HFFc6 (cell line): ENCODE measurements at places on chromosomes 7 and 10.

DNA sequence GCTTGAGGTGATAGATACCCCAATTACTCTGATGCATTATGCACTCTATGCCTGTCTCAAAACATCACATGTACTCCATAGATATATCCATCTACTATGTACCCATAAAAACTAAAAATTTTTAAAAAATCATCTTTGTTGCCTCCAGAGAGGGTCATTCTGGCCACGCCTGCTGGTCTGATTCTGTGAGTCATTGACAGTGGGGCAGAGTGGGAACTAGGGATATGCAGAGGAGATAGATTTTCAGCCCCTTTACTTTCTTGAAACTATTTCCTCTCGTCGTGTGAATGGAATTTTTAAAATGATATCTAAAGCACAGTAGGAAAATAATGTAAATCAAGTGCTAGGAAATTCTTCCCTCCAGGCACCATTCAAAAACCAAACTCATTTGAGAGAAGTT is 715.0 kb upstream of the NRP1 start:
- peaks cover 13% of the 10 kb centered on the region for H3K4me1 ChIP-seq
- H3K27ac ChIP-seq, result no peak overlapping the region
- H3K27me3 ChIP-seq, result peaks cover 47% of the 10 kb centered on the region
- 0 out of 2 replicates have a peak, but pooled peaks cover 4% of the 10 kb centered on the region for H3K36me3 ChIP-seq
- H3K4me3 ChIP-seq, result no peak overlapping the region
- no peak for DNase-seq

DNA sequence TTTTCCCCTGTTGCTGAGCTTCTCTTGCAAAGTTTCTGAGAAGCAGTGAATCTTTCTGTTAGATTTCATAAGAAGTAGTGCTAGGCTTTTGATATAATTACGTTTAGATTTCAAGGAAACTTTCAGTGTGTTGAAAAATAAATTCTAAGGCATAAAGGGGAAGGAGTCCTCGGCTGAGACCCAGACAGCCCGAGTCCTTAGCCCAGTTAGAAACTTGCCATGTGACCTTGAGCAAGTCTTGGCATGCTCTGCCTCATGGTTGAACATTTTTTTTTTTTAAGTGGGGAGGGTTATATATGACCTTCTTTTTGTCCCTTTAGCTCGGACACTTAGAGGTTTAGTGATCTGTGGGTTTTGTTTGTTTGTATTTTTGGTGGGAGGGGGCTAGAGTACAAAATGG is 117.5 kb downstream of the TCF7L2 start:
- H3K4me1 ChIP-seq, result peaks cover 24% of the 10 kb centered on the region
- H3K36me3 ChIP-seq, result peaks cover 10% of the 10 kb centered on the region
- H3K4me3 ChIP-seq, result no peak overlapping the region
- no peak overlapping the region for H3K27ac ChIP-seq
- H3K27me3 ChIP-seq, result no peaks in the 10 kb centered on the region; the same call in 1 of the 2 replicates

DNA sequence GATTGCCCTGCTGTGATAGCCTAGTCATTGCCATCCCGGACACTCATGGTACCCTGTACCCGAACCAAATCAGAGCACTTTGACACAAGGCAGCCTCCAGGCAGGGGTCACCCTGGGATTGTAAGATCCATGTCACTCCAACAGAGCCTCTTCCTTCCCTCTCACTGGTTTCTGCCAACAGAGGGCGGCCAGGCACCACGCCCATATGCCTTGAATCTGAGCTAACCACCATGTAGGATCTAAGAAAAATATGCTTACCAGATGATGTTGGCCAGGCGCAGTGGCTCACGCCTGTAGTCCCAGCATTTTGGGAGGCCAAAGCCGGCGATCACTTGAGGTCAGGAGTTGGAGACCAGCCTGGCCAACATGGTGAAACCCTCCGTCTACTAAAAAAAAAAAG is 389.2 kb upstream of the KLF6 start:
- peaks cover 9% of the 10 kb centered on the region; the same call in 1 of the 2 replicates for H3K4me1 ChIP-seq
- no peaks in the 10 kb centered on the region for H3K27me3 ChIP-seq
- no peak overlapping the region for H3K27ac ChIP-seq
- H3K4me3 ChIP-seq, result no peak overlapping the region
- DNase-seq, result no peak

DNA sequence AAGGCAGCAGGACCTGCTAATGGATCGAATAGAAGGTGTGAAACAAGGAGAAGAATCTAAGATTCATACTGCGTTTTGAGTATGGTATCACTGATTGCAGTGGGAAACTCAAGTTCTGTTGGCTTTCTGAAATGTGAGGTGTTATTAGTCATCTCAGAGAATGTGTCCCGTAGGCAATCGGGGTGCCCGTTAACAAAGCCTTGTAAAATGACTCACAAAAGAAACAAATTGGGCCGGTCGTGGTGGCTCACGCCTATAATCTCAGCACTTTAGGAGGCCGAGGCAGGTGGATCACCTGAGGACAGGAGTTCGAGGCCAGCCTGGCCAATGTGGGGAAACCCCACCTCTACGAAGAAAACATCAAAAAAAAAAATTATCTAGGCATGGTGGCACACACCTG is 118.2 kb upstream of the C7orf33 start:
- no peak overlapping the region for H3K4me3 ChIP-seq
- DNase-seq, result no peak
- H3K4me1 ChIP-seq, result no peaks in the 10 kb centered on the region
- H3K27me3 ChIP-seq, result no peaks in the 10 kb centered on the region

DNA sequence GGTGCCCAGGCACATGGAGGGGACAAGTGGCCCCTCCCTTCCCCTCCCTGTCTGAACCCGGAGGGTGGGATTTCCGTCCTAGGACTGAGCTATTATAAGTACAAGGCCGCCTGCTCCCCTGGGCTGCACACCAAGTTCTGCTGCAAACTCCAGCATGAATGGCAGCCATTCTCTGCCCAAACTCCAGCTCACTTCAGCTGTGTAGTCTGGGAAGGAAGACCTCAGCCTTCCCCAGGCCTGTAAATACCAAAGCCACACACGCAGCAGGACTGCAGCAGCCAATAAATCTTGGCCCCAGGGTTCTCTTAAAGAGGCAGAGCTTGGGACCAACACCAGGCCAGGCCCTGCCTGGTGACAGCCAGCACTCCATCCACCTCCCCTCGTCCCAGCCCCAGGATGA is 291.3 kb upstream of the ZMIZ1 start:
- peak; percentile 50 for DNase-seq
- H3K27ac ChIP-seq, result peak overlapping the region; percentile 45; the same call in 1 of the 2 replicates
- peaks cover 12% of the 10 kb centered on the region; the same call in 1 of the 2 replicates for H3K27me3 ChIP-seq
- H3K4me1 ChIP-seq, result peaks cover 23% of the 10 kb centered on the region

DNA sequence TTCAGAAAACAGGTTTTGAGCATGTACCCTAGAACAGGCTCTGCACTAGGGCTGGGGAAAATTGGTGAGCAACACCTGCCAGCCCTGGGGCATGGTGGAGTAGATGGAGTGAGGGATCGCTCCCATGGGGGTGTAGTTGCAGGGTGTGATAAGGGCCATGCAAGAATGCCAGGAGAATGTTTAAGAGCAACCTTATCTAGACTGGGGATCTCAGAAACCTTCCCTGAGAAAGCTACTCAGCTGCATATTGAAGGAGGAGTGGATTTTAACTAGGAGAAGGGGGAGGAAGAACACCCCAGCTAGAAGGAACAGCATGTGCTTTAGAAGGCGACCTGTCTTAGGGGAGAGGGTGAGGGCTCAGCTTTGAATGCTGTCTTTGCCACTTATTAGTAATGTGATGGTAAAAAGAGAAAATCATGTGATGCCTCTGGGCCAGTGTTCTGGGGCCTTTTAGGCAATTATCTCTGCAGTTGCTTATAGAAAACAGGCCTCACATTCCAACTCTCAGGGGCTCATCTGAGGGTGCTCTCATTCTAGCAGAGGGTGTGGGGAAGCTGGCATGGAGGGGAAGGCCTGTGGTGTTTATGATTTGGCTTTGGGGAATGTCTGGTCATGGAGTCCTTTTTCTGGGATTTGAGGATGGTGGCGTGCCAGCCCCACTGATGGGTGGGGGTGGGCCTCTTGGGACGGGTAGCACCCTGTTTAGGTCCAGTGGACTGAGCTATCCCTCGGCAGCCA is 225.4 kb downstream of the BMPER start:
- H3K36me3 ChIP-seq, result peaks cover 11% of the 10 kb centered on the region
- DNase-seq, result peak; percentile 15
- peaks cover 72% of the 10 kb centered on the region for H3K4me1 ChIP-seq
- peak overlapping the region; percentile 2 for H3K27ac ChIP-seq
- no peak overlapping the region for H3K4me3 ChIP-seq

- DNase-seq, result no peak
These were observed 194.1 kb downstream of the DGKI start for GRCh38 chr7:137652721-137653120.
